Upper lobe of right lung (tissue), 1 donor: ENCODE measurements at places on chromosomes 4 and X. TPM values are rescaled to one million over a fixed set of nuclear protein-coding genes. Genes with fewer than 3 reads are reported as not detected.
A peak's percentile ranks its signal among the peaks of the same experiment; 100 is the strongest.

The IRS4 gene
- total RNA-seq: not detected

The VCX2 gene
- total RNA-seq: not detected

The HPSE gene
- 5.6 TPM for total RNA-seq

DNA sequence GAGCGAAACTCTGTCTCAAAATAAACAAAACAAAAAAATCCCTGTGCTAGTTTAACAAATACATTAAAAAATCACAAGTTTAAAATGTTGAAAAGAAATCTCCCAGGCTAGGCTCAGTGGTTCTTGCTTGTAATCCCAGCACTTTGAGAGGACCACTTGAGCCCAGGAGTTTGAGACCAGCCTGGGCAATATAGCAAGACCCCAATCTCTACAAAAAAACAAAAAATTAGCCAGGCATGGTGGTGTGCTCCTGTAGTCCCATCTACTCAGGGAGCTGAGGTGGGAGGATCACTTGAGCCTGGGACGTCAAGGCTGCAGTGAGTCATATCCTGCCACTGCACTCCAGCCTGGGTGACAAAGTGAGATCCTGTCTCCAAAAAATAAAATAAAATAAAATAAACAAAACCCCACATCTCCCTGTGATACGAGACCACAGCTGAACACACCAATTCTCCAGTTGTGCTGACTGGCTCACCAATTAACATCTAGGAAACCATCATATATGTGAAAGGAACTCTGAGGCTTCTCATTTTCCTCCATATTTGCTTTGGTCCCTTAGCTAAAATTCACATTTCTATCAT is 7.3 kb downstream of the RPS4X start:
- DNase-seq: no peak

- DNase-seq: no peak
Measured at GRCh38 chr4:148065075-148065474, 333.2 kb downstream of the ARHGAP10 start.

DNA sequence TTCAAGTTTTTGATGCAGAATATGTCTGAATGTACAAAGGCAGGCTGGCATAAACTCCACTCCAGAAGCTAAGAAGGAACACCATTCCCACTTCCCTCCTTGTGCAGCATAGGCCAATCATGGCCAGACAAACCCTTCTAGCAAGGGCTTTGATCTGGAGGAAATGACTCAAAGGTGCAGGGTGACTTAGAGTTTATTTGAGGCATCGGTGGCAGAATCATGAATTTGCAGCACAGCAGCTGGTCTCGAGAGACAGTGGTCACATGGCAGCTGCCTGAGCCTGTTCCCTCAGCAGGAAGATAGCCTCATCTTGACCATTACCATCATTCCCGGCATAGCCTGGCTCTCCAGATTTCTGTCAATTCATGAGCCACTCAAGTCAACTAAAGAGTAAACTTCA is 154.5 kb downstream of the ATP10D start:
- no peak for DNase-seq

The ZFX gene
- 41.5 TPM for total RNA-seq

GRCh38 chr4:101345596-101346350 is 1.6 kb downstream of the PPP3CA start:
- peak; percentile 85 for DNase-seq

DNA sequence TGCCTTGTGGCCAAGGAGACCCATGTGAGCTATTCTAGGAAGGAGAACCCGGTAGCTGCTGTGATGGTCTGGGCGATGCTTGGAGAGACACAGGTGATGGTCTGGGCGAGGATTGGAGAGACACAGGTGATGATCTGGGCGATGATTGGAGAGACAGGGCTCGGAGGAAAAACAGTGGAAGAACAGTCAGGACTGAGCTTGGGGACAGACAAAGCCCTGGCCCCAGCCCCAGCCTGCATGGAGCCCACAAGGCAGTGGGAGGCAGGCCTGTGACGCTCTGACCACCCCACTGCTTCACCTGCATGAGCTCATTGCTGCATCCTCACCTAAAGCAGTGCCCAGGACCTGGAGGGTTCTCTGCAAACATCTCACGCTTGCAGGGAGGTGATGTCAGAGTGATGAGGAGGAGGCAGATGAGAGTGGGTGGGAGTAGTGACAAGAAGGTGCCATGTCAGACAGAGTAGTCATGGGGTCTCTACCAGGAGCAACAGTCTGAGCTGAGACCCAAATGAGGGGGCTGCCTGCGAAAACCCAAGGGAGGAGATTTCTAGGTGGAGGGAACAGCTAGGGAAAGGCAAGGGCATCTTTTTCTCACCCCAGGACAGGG is 35.9 kb upstream of the PSAPL1 start:
- DNase-seq: no peak

DNA sequence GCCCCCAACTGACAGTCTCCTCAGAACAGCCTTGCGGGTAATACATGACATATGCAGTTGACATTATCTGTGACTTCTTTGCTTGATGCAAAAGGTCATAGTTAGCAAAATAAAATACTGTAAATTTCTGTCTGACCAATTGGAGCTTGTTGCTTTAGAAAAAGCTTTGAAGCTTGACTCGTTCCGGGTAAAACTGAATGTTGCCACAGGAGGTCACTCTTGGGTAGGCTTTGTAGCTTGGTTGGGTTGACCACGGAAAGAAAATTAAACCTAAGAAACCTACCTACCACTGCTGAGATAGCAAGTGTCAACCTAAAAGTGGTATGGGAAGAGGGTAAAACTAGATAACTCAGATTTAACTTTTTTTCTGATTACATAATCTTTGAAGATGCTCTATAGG is 23.2 kb downstream of the PRPS2 start:
- DNase-seq: no peak

DNA sequence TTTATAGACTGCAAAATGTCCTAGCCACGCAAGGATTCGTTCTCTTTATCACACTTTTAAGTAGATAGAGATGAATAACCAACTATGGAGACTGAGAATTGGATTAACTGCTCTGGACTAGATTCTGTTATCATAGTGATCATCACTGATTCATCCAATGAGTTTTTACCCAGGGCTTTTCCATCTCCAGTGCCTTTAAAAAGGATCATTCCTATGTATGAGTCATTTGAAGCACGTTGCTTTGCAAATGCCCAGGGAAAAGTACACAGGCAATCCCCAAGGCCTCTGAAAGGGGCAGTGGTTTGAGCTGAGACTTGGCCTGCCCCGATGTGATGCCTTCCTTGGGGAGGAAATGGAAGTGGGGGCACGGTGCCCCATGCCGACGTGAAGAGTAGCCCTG is 122.7 kb upstream of the PSAPL1 start:
- no peak for DNase-seq

The DUSP21 gene
- total RNA-seq: not detected

DNA sequence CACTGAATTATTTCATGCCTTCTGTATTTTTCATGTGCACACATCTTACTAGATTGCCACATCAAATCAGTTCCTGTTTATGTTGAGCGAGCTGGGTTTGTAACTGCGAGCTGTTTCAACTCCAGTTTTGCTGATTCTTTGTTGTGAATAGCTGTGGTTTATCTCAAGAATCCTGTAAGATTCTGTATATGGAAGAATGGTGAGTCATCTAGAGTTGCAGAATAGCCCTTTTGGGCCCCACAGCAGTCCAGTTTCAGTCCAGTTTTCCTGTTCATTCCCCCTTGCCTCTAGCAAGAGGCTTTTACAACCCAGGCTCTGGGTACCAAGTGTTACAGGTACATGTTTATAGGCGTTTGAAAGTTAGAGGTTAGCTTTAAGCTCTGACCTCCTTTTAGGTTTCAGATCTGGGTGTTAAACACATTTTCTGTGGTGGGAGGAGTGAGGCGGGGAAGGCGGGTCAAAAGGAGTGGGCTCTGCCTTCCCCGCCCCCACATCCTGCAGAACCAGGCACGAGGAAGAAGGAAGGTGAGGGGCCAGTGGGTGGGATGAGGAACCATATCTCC is 32.7 kb downstream of the TBC1D14 start:
- no peak for DNase-seq

The TASL gene
- total RNA-seq: 4.0 TPM
